ENCODE measurements at places on chromosomes 3 and 15. TPM values are rescaled to one million over a fixed set of nuclear protein-coding genes. Genes with fewer than 3 reads are reported as not detected.
A peak's percentile ranks its signal among the peaks of the same experiment; 100 is the strongest.

DNA sequence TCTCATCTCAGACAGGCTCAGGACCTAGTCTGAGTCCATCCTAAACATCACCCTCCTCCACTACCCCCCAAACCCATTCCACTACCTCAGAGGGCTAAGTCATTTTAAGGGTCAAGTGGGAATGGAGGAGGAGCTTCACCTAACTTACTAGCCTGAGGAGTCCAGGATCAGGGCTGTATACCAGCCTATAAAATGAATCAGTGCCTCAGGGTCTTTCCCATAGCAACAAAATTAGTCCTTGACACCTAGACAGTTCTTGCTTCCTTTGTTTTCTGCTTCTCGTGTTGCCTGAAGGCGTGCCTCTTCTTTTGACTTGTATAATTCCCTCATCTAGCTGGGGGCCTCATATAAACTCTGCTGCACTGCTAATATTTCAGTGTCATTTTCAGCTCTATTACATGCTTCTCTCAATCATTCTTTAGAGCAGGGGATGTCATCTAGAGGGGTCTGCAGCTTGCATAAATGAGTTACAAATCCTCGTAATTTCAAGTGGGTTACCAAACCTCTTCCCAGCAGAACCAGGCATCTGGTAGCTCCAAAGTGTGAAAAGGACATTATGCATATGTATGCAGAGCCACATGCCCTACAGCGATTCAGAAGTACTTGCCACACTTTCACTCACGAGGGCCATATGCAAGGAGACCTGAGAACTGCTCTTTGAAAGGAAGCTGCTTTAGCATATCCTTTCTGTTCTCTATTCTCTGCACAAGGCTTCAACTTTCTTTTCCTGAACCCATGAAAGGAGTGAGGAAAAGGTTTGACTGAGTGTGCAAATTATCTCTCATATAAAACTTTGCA lies 311.7 kb upstream of the SEMA6D start:
- H3K27me3 ChIP-seq: no peaks in the 10 kb centered on the region
- H3K36me3 ChIP-seq: no peaks in the 10 kb centered on the region

DNA sequence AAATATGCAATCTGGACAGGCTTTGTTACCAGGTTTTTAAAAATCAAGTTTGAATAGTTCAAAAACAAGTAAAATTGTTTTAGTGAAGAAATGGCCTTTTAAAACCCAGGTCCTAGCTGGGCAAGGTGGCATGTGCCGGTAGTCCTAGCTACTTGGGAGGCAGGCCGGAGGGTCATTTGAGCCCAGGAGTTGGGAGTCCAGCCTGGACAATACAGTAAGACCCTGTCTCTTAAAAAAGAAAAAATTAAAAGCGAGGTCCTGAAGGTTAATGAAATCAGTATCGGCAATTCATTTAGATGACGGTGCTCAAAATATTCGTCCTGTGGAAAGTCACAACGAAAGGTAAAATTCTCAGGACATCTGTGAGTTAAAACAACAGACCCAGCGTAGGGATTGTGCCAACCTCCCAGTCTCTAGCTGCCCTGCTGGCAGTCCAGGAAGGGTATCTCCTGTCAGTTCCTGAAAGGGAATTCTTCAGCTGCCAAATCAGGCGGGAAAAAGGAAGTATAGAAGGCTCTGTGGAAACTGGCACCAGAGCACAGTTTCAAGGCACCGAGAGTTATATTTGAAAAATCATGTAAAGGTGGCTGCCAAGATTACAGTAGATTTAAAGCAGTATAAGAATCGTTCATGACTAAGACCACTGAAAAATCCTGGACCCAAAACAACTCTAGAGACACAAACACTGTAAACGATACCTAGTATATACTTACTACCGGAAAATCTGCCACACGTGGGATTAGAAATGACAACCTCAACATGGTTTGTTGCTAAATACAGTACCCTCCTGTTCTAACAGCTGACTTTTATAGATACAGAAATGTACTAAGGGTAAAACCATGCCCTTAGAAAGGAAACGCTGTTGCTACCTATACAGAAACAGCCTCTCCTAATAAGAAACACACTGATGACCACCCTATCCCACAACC lies 1.2 kb upstream of the ABHD17C start:
- no peaks in the 10 kb centered on the region for H3K36me3 ChIP-seq
- DNase-seq: peak; percentile 34

Gene SLC49A4
- total RNA-seq: 37.0 TPM

GRCh38 chr3:15794842-15795650 lies 2.7 kb downstream of the ANKRD28 start:
- H3K36me3 ChIP-seq: peaks cover 21% of the 10 kb centered on the region
- no peak for DNase-seq
- peaks cover 54% of the 10 kb centered on the region for H3K4me1 ChIP-seq
- peak overlapping the region; percentile 68 for H3K4me3 ChIP-seq
- H3K27ac ChIP-seq: peak overlapping the region; percentile 94
- no peaks in the 10 kb centered on the region for H3K27me3 ChIP-seq

Gene ADGRG7
- not detected for total RNA-seq
